ENCODE measurements at places on chromosomes 1 and 21.

- H3K27me3 ChIP-seq: peaks cover 5% of the 10 kb centered on the region
- H3K27ac ChIP-seq: no peak overlapping the region
- DNase-seq: no peak
- no peaks in the 10 kb centered on the region for H3K36me3 ChIP-seq
These were observed 128.6 kb upstream of the COL6A1 start for GRCh38 chr21:45852886-45853400.

DNA sequence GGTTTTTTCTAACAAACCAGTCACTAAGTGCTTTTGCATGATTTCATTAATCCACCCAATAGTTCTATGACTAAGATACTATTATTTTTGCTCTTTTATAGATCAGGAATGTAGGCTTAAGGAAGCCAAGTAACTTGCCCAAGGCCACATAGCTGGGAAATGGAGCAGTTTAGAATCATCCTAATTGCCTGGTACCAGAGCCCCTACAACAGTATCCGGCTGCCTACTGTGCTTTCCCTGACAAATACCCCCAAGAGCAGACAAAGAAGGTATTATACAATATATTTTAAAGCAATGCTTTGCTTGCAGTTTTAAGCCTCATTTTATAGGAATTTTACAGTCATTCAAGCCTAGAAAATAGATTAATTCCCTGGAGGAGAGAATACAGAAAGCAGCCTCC lies 45.5 kb upstream of the RASAL2 start:
- H3K27ac ChIP-seq: no peak overlapping the region
- H3K4me1 ChIP-seq: peaks cover 70% of the 10 kb centered on the region
- no peaks in the 10 kb centered on the region for H3K27me3 ChIP-seq
- H3K36me3 ChIP-seq: no peaks in the 10 kb centered on the region
- DNase-seq: no peak
- no peak overlapping the region for H3K4me3 ChIP-seq

GRCh38 chr1:206544562-206545257 lies 37.4 kb downstream of the RASSF5 start:
- no peak overlapping the region for H3K27ac ChIP-seq
- H3K27me3 ChIP-seq: no peaks in the 10 kb centered on the region
- H3K4me1 ChIP-seq: no peaks in the 10 kb centered on the region
- peak; percentile 48 for DNase-seq
- no peaks in the 10 kb centered on the region for H3K36me3 ChIP-seq
- no peak overlapping the region for H3K4me3 ChIP-seq

DNA sequence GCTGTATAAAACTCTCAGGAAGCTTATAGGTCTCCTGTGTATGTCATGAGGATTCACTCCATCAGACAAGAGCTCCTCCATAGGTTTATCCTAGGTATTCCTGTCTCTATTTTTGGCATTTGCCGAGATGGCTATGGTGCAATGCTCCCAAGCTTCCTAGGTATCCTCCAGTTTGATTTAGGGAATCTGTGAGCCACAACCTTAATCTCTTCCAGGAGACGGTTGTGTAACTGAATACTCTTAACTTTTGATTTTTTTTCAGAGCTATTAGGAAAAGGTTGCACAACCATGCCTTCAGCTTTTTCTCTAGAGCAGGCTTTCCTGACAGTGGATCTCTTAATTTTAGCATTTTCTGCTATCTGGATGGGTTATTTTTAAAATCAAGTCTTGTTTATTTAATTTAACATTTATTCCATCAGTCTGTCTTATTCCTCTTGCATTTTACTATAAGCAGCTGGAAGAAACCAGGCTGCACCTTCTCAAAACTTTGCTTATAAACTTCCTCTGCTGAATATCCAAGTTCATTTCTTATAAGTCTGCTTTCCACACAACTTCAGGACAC lies 69.4 kb upstream of the BACE2 start:
- no peaks in the 10 kb centered on the region for H3K4me1 ChIP-seq
- H3K36me3 ChIP-seq: no peaks in the 10 kb centered on the region
- no peak overlapping the region for H3K27ac ChIP-seq
- no peaks in the 10 kb centered on the region for H3K27me3 ChIP-seq
- DNase-seq: no peak

- H3K4me3 ChIP-seq: no peak overlapping the region
- H3K4me1 ChIP-seq: no peaks in the 10 kb centered on the region
- no peaks in the 10 kb centered on the region for H3K27me3 ChIP-seq
- DNase-seq: no peak
These were observed 96.9 kb downstream of the NEK7 start for GRCh38 chr1:198253668-198254067.

- DNase-seq: no peak
- H3K36me3 ChIP-seq: no peaks in the 10 kb centered on the region
- H3K27ac ChIP-seq: no peak overlapping the region
- peaks cover 77% of the 10 kb centered on the region for H3K4me1 ChIP-seq
These were observed 132.9 kb downstream of the RHOU start for GRCh38 chr1:228867951-228868730.

GRCh38 chr1:210123383-210123782 lies 109.2 kb upstream of the SERTAD4 start:
- no peak for DNase-seq
- no peaks in the 10 kb centered on the region for H3K36me3 ChIP-seq
- H3K27ac ChIP-seq: no peak overlapping the region
- H3K27me3 ChIP-seq: no peaks in the 10 kb centered on the region
- H3K4me3 ChIP-seq: no peak overlapping the region
- H3K4me1 ChIP-seq: no peaks in the 10 kb centered on the region

DNA sequence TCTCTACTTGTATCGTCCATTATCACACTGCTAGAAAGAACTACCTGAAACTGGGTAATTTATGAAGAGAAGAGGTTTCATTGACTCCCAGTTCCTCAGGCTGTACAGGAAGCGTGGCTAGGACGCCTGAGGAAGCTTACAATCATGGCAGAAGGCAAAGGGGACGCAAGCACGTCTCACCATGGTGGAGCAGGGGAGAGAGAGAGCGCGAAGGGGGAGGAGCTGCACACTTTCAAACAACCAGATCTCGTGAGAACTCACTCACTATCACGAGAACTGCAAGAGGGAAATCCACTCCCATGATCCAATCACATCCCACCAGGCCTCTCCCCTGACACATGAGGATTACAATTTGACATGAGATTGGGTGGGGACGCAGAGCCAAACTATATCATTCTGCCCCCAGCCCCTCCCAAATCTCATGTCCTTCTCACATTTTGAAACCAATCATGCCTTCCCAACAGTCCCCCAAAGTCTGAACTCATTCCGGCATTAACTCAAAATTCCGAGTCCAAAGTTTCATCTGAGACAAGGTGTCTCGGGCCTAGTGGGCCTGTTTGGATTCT lies 8.0 kb downstream of the MMEL1 start:
- no peaks in the 10 kb centered on the region for H3K4me1 ChIP-seq
- H3K27me3 ChIP-seq: peaks cover 64% of the 10 kb centered on the region
- H3K4me3 ChIP-seq: no peak overlapping the region
- no peak overlapping the region for H3K27ac ChIP-seq
- H3K36me3 ChIP-seq: no peaks in the 10 kb centered on the region
- no peak for DNase-seq

DNA sequence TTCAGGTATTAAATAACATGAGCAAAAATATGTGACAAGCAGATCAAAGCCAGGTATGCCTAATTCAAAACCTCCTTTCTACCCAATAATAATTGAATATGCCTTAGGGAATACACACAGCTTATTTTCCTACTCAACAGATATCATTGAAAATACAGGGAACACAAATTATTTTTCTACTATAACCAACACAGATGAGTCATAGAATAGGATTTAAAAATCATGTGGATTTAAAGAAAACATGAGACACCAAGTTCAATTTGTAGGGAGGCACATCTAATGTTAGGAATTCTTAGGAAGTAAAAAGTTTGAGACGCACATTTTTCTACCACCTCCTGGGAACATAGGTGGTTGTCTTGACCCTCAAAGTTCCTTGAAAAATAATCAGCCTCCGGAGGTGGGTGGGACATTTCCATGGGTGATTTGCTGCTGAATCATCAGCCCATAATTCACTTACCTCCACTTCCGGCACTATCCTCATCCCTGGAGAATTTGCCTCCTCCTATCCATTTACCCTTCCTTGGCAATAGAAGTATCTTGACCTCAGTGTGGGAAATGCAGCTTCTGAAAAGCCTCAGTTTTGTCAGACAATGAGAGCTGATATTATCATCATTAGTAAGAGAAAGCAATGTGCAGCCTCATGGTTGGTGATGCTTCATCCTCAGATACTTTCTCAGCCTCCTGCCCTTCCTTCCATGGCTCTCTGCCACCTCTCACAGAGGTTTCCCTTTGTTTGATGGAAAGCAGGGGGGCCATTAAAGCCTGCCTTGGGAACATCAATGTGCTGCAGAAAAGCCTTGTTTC lies 33.5 kb upstream of the RGS4 start:
- no peaks in the 10 kb centered on the region for H3K36me3 ChIP-seq
- no peaks in the 10 kb centered on the region for H3K27me3 ChIP-seq
- no peak for DNase-seq
- H3K4me3 ChIP-seq: no peak overlapping the region
- no peaks in the 10 kb centered on the region for H3K4me1 ChIP-seq

DNA sequence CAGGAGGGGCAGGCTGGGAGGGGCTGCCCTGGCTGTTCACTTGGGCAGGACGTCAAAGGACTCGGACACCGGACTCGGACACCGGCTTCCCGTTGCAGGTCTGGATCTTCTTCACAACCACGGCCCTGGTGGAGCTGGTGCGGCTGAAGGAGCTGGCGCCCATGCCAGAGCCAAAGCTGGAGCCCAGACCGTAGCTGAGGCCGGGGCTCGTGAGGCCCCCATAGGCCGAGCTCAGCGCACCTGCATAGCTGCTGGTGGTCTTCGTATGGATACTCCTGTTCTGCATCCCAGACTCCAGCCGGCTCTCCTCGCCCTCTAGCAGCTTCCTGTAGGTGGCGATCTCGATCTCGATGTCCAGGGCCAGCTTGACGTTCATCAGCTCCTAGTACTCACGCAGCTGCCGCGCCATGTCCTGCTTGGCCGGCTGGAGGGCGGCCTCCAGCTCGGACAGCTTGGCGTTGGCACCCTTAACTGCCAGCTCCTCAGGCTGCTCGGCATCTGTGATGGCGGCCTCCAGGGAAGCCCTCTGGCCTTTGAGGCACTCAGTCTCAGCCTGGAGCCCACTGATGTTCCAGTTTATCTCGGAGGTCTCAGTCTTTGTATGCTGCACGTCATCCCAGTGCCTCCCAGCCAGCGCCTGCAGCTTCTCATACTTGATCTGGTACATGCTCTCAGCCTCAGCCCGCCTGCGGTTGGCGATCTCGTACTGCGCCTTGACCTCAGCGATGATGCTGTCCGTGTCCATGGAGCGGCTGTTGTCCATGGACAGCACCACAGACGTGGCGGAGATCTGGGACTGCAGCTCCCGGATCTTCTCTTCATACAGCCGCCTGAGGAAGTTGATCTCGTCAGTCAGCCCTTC lies 15.1 kb upstream of the KLF17 start:
- no peaks in the 10 kb centered on the region for H3K4me1 ChIP-seq
- peak; percentile 12 for DNase-seq
- H3K4me3 ChIP-seq: no peak overlapping the region
- no peak overlapping the region for H3K27ac ChIP-seq
- H3K27me3 ChIP-seq: peaks cover 1% of the 10 kb centered on the region

DNA sequence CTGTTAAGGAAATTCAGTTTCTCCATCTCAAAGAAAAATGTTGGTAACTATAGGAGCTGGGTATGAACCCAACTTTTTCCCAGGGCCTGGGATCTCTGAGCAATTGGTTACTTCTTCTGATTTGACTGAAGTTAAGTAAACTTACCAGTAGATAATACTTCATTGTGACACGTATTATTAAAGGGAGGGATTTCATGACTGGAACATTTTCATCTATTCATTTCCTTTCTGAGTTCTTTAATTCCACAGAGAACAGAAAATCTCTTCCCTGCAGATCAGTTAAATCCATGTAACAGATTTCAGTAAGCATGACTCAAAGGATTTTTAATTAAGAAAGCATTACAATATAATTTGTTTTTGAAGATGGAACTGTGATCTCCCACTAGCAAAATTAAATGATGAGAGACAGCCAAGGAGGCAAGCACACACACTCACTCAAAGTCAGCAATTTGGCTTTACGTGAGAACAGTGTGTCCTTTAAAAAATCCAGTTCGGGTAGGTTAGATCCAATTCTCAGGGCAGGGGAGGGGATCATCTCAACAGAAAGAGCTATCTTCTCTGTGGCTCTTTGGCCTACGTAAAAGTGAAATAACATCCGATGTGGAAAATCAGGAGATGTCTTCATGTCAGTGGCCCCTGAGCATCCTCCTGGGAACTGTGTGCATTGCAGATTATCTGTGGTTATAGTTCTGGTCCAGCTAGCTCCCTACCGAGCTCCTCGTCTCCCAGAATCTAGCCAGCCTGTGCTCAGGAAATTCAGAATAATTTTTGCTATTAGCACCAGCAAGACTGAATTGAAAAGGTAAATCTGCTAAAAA lies 10.8 kb upstream of the MYOC start:
- H3K27ac ChIP-seq: no peak overlapping the region
- H3K4me1 ChIP-seq: no peaks in the 10 kb centered on the region
- no peak for DNase-seq
- no peaks in the 10 kb centered on the region for H3K27me3 ChIP-seq

DNA sequence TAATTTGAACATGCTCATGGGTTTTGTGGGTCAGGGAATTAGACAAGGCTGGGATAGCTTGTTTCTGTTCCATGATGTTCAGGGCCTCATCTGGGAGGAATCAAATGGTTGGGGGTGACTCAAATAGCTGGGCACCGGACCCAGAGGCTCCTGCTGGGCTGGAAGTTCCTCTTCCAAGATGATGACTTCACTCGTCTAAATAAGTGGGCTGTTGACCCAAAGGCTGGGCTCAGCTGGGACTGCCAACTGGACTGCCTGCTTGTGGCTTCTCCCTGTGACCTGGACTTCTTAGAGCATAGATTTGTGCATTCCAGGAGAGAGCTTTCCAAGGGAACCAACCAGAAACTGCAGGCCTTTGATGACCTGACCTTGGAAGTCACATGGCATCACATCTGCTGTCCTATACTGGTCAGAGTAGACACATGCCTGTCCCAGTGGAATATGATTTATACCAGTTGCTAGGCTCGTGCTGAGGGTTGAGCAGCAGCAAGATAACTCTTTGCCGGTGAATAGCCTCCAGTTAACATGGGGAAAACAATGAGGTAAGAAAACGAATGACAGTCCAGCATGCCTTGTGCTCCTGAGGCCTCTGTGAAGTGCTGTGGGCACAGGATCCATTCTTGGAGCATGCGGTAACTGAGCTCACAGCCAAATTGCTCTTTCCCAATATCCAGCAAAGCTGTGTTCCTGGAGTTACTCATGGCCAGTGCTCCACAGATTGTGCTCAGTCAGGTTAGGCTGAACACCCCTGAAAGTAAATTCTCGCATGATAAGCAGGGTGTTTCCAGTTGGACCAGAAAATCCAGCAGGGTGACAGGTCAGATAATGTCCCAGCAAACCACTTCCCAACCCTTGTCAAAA lies 272.9 kb upstream of the TMEM51 start:
- peaks cover 14% of the 10 kb centered on the region for H3K4me1 ChIP-seq
- H3K4me3 ChIP-seq: no peak overlapping the region
- no peak for DNase-seq
- peaks cover 51% of the 10 kb centered on the region for H3K27me3 ChIP-seq
